Muscle of arm (tissue), 14 donors: ENCODE measurements at places on chromosomes 13 and 19. TPM values are rescaled to one million over a fixed set of nuclear protein-coding genes. Genes with fewer than 3 reads are reported as not detected.

GRCh38 chr13:73894995-73895571 is 239.1 kb downstream of the KLF12 start:
- no peak for DNase-seq

- no peak for DNase-seq
Measured at GRCh38 chr19:6239871-6240676, 39.7 kb downstream of the MLLT1 start.

- DNase-seq, result no peak
Measured at GRCh38 chr19:50777830-50778303, 7.6 kb downstream of the GPR32 start.

DNA sequence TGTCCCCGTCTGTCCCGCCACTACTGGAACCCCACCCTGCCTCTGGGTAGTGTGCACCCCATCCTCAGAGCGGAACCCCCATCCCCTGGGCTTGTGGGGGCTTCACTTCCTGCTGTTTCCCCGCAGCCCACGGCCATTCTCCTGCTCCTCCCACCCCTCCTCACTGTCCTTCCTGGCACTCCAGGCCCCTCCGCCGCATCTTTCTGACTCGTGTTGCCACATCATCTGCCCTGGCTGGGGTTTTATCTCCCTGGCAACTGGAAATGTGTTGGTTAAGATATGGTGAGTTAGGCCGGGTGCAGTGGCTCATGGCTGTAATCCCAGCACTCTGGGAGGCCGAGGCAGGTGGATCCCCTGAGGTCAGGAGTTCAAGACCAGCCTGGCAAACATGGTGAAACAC is 37.3 kb downstream of the KDM4B start:
- DNase-seq, result no peak

- no peak for DNase-seq
Measured at GRCh38 chr13:47252627-47253026, 355.8 kb upstream of the HTR2A start.

GRCh38 chr13:64289702-64290101 is 2874.1 kb upstream of the PCDH20 start:
- DNase-seq, result no peak

GRCh38 chr13:20877902-20878301 is 24.6 kb downstream of the XPO4 start:
- no peak for DNase-seq

GRCh38 chr19:51546107-51546649 is 14.7 kb upstream of the SIGLEC6 start:
- DNase-seq, result no peak

- DNase-seq, result no peak
Measured at GRCh38 chr13:75151081-75151643, 330.8 kb downstream of the TBC1D4 start.

The C5AR1 gene
- polyA plus RNA-seq, result 2.2 TPM

DNA sequence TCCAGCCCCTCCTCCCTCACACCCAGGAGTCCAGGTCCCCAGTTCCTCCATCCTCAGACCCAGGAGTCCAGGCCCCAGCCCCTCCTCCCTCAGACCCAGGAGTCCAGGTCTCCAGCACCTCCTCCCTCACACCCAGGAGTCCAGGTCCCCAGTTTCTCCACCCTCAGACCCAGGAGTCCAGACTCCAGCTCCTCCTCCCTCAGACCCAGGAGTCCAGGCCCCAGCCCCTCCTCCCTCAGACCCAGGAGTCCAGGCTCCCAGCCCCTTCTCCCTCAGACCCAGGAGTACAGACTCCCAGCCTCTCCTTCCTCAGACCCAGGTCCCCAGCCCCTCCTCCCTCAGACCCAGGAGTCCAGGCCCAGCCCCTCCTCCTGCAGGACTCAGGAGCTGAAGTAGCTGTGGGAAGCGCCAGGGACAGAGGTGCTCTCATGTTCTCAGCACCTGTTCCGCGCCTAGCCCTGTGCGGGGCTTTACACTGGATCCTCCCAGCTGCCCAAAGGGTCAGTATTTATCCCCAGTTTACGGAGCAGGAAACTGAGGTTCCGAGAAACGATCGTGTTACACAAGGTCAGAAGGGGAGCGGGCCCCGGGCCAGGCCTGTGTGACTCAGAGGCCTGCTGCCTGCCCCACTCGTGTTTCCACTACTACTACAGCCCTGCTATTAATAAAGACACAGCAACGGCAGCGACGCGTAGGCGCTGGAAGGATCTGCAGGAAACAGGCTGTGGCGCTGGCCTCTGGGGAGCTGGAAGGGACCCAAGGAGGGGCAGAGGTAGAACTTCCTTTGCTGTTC is 1.7 kb upstream of the SBK3 start:
- DNase-seq, result no peak

DNA sequence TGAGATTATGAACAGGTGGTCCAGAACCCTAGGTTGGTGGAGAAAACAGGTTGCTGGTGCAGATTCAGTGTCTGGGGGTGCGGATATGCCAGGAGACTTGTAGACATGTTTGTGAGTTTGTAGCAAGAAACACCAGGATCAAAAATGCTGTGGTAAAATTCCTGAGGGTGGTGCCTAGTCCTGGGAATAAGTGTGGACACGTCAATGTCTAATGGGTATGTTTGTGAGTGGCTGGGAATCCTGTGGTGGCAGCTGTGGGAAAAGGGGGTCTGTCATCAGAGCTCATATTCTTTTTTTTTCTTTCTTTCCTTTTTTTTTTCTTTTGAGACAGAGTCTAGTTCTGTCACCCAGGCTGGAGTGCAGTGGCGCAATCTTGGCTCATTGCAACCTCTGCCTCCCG is 7.2 kb downstream of the ZNF708 start:
- DNase-seq, result no peak
